Activated CD8-positive, alpha-beta T cell treated with anti-CD3 and anti-CD28 coated beads, Interleukin-2, amount 10 ng/mL, durations not matched to agents 7 days and 5 days (primary cell): ENCODE measurements at places on chromosomes 5 and 9.

DNA sequence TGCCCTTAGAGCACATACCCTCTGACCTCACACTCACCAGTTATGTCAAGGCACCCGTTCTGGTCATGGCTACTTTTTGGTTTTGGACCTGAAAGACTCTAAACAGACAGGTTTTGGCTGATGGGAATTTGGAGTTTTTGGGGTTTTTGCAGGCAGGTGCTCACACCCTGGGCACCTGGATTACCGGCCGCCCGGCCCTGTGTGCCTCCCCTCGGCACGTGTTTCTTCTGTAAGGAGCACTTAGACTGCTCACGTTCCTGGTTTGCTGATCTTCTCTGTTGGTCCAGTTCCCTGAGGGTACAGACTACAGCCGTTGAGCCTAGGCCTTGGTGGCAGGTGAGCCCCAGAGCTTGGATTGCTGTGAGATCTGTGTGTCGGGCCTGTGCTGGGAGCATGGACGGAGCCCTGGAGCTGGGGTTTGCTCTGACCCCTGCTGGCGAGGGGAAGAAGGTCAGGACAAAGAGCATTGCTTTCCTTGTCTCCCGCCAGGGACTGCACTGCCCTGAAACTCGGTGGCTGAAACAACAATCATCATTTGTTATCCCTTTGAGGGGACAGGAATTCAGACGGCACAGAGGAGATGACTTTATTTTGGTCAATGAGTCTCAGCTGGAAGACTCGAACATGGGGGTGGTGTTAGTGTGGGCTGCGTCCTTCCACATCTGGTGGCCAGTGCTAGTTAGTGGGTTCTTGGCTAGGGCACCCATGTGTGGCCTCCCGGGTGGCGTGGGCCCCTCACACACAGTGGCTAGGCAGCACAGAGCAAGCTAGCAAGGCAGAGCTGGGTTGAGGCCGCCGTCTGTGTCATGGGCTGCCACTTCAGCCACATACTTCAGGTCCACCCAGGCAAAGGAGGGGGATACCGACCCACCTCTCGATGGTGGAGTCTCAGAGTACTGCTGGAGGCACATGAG is 76.4 kb downstream of the EHMT1 start:
- H3K36me3 ChIP-seq = peaks cover 35% of the 10 kb centered on the region
- no peaks in the 10 kb centered on the region for H3K27me3 ChIP-seq
- DNase-seq = no peak

DNA sequence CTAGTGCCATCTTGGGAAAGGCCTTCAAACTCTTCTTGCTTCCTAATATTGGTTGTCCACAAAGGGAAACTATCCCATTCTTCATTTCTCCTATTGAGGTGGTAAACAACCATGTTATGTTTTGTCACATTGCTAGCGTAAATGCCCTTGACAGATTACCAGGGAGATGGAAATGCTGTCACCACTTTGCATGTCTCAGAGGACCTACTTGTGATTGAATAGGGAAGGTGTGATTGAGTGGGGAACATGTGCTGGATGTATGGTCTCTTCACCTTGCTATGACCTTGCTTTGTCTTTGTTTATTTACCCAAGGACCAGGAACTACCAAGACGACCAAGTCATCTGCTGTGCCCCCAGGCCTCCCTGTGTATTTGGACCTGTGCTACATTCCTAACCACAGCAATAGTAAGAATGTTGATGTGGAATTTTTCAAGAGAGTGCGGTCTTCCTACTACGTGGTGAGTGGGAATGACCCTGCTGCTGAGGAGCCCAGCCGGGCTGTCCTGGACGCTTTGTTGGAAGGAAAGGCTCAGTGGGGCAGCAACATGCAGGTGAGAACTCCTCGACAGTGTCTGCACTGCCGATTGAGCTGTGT is 96.1 kb downstream of the MAP1B start:
- peaks cover 8% of the 10 kb centered on the region for H3K27me3 ChIP-seq
- H3K4me3 ChIP-seq = no peak overlapping the region
- H3K27ac ChIP-seq = no peak overlapping the region
- H3K36me3 ChIP-seq = no peaks in the 10 kb centered on the region

- peaks cover under 1% of the 10 kb centered on the region for H3K4me1 ChIP-seq
- H3K27ac ChIP-seq = no peak overlapping the region
- no peak overlapping the region for H3K4me3 ChIP-seq
- H3K36me3 ChIP-seq = no peaks in the 10 kb centered on the region
- no peaks in the 10 kb centered on the region for H3K27me3 ChIP-seq
Measured at GRCh38 chr5:107289030-107289714, 381.6 kb downstream of the EFNA5 start.

- no peaks in the 10 kb centered on the region for H3K36me3 ChIP-seq
- no peak for DNase-seq
- H3K4me3 ChIP-seq = no peak overlapping the region
- H3K4me1 ChIP-seq = no peaks in the 10 kb centered on the region
- H3K27me3 ChIP-seq = peaks cover 18% of the 10 kb centered on the region
Measured at GRCh38 chr9:124624735-124624992, 117.5 kb upstream of the NR5A1 start.

GRCh38 chr5:110441035-110441434 is 285.4 kb downstream of the TMEM232 start:
- DNase-seq = peak; percentile 21
- H3K4me3 ChIP-seq = no peak overlapping the region
- H3K4me1 ChIP-seq = no peaks in the 10 kb centered on the region
- H3K27me3 ChIP-seq = no peaks in the 10 kb centered on the region
- H3K27ac ChIP-seq = no peak overlapping the region

DNA sequence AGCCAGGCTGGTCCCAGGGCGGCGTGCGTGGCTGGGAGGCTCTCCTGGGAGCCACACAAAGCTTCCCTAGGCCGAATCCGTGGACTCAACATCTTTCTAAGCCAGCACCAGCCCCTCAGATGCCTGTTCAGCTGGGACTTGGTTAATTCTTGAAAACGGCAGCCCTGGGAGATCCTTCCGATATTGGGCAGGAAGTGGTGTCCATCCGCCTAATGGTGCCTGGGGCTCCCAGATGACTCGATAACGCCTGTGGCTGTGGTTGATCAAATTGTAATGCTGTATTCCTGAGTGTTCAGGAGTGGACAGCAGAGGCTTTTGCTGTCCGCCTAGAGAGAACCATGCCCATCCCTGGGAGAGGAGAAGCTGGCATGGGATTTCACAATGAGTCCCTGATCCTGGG is 14.1 kb downstream of the KCNT1 start:
- no peak overlapping the region for H3K27ac ChIP-seq
- H3K4me3 ChIP-seq = no peak overlapping the region
- peaks cover 17% of the 10 kb centered on the region for H3K27me3 ChIP-seq
- H3K36me3 ChIP-seq = no peaks in the 10 kb centered on the region
- no peaks in the 10 kb centered on the region for H3K4me1 ChIP-seq

GRCh38 chr5:59506285-59506877 is 387.1 kb downstream of the PDE4D start:
- H3K4me3 ChIP-seq = no peak overlapping the region
- no peak overlapping the region for H3K27ac ChIP-seq
- no peaks in the 10 kb centered on the region for H3K36me3 ChIP-seq
- no peak for DNase-seq
- peaks cover 7% of the 10 kb centered on the region for H3K27me3 ChIP-seq

DNA sequence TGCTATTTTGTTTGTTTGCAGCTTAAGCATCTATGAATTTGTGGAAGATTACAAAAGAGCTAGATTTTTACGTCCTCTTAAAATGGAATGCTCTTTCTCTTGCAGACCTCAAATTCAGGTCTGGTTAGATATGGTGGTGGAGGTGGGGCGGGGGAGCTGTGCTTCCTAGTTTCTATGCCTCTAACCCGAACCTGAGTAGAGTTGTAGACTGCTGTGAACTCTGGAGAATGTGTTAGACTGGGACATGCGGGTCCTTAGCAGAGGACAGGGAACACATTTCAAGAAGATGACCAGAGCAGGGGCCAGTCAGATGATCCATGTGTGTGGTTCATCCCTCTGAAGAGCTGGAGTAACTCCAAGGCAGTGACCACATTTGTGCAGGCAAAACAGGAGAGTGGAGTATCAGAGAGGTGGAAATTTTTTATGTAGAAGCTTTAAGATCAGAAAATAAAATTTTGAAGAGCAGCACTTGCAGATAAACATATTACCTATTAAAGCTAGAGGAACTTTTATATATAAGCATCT is 154.9 kb downstream of the FAM174A start:
- H3K4me3 ChIP-seq = no peak overlapping the region
- H3K27me3 ChIP-seq = no peaks in the 10 kb centered on the region
- no peak for DNase-seq
- peaks cover 2% of the 10 kb centered on the region for H3K4me1 ChIP-seq

- no peaks in the 10 kb centered on the region for H3K27me3 ChIP-seq
- no peak overlapping the region for H3K27ac ChIP-seq
- H3K4me3 ChIP-seq = no peak overlapping the region
- peaks cover 2% of the 10 kb centered on the region for H3K4me1 ChIP-seq
Measured at GRCh38 chr5:151808451-151809169, 36.9 kb downstream of the G3BP1 start.

DNA sequence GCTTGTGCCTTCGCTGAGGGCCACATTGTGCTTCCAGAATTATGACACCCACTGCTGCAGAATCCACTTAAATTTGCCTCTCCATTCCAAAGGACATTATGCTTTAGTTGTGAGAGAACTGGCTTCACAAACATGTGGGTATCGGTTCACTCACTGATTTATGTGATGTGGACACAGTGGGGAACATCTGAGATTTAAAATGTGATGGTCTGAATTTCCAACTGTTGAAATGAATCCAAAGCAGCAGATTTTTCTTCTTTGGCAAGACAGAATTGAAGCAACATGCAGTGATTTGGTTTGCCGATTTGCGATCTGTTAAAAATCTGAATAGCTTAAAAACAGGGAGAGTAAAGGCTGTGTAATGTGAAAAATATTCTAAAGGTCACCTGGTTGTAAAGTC is 20.3 kb downstream of the PCSK5 start:
- H3K4me3 ChIP-seq = no peak overlapping the region
- H3K27ac ChIP-seq = no peak overlapping the region
- no peak for DNase-seq
- no peaks in the 10 kb centered on the region for H3K4me1 ChIP-seq
- H3K36me3 ChIP-seq = no peaks in the 10 kb centered on the region
- no peaks in the 10 kb centered on the region for H3K27me3 ChIP-seq

DNA sequence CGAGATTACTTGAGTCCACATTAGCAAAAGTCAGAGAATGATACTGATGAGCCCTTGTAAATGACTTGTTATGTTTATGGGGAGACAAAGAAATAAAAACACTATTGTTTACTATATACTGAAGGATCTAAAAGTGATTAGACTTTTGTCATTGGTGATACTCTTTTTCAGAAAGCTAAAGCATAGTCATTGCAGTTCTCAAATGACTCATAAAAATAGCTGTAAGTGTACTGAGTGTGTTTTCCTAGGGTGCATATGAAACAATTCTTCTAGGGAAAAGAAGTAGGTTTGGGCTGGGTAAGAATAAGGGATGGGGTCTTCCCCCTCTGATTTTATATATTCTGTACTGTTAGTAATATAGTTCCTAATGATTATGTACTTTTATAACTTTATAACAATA is 32.6 kb downstream of the WDR36 start:
- no peak overlapping the region for H3K27ac ChIP-seq
- H3K36me3 ChIP-seq = peaks cover 50% of the 10 kb centered on the region
- no peak for DNase-seq
- no peaks in the 10 kb centered on the region for H3K27me3 ChIP-seq
- H3K4me3 ChIP-seq = no peak overlapping the region
- no peaks in the 10 kb centered on the region for H3K4me1 ChIP-seq

GRCh38 chr5:138037271-138037670 is 4.4 kb upstream of the FAM13B start:
- no peak for DNase-seq
- H3K27ac ChIP-seq = no peak overlapping the region
- no peaks in the 10 kb centered on the region for H3K36me3 ChIP-seq
- H3K27me3 ChIP-seq = no peaks in the 10 kb centered on the region

- no peaks in the 10 kb centered on the region for H3K36me3 ChIP-seq
- H3K27ac ChIP-seq = no peak overlapping the region
- no peak for DNase-seq
- peaks cover 13% of the 10 kb centered on the region for H3K4me1 ChIP-seq
- H3K27me3 ChIP-seq = peaks cover 9% of the 10 kb centered on the region
- no peak overlapping the region for H3K4me3 ChIP-seq
Measured at GRCh38 chr5:171475596-171475995, 56.1 kb downstream of the FGF18 start.

- H3K36me3 ChIP-seq = no peaks in the 10 kb centered on the region
- no peaks in the 10 kb centered on the region for H3K4me1 ChIP-seq
- no peaks in the 10 kb centered on the region for H3K27me3 ChIP-seq
- no peak for DNase-seq
- H3K4me3 ChIP-seq = no peak overlapping the region
- H3K27ac ChIP-seq = no peak overlapping the region
Measured at GRCh38 chr5:96050273-96050880, 88.7 kb upstream of the ELL2 start.

- H3K4me3 ChIP-seq = peak overlapping the region; percentile 23
- peak overlapping the region; percentile 83 for H3K27ac ChIP-seq
Measured at GRCh38 chr5:113061846-113062780, 85.5 kb downstream of the DCP2 start.

DNA sequence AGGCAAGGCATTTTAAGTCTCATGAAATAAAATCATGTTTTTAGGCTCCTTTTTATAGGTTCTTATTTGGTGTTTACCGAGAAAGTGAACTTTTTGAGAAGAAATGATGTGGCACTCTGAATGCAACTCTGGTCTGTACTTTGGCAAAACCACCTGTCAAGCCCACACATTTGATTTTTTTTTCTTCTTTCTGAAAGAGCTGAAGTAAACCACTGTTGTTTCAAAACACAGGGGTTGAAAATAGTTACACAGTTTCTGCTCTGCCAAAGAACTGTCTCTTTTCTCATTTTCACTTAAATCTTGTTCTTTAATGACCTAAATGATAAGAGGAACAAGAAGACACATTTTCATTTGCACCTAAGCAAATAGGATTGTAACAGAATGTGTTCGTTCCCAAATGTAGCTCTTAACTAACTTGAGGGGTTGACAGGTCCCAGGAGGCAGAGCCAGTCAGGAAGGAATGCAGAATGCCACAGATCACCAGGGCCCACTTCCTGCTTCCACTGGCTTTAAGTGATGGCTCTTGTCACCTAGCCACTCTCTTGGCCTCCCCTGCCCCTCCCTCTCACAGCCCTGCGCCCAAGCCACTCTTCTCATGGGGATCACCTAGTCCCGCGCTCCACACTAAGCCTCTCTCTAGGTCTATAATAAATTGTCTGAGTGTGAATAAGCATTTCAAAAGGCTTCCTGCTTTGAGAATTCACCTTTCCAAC is 47.3 kb downstream of the MED27 start:
- no peaks in the 10 kb centered on the region for H3K36me3 ChIP-seq
- no peak overlapping the region for H3K27ac ChIP-seq
- H3K4me3 ChIP-seq = no peak overlapping the region
- no peaks in the 10 kb centered on the region for H3K27me3 ChIP-seq

GRCh38 chr5:168602517-168602916 is 23.3 kb upstream of the PANK3 start:
- no peak for DNase-seq
- no peak overlapping the region for H3K27ac ChIP-seq
- peaks cover 2% of the 10 kb centered on the region for H3K27me3 ChIP-seq
- peaks cover 4% of the 10 kb centered on the region for H3K4me1 ChIP-seq

- peaks cover 7% of the 10 kb centered on the region for H3K36me3 ChIP-seq
- no peak for DNase-seq
- H3K27ac ChIP-seq = no peak overlapping the region
- no peak overlapping the region for H3K4me3 ChIP-seq
Measured at GRCh38 chr9:132002643-132003318, 76.9 kb downstream of the MED27 start.
